Fibroblast of skin of right biceps (primary cell): ENCODE measurements at places on chromosomes 11 and 22.

- no peak for DNase-seq
Observed at GRCh38 chr22:22378446-22379415, 129.8 kb downstream of the ZNF280B start.

DNA sequence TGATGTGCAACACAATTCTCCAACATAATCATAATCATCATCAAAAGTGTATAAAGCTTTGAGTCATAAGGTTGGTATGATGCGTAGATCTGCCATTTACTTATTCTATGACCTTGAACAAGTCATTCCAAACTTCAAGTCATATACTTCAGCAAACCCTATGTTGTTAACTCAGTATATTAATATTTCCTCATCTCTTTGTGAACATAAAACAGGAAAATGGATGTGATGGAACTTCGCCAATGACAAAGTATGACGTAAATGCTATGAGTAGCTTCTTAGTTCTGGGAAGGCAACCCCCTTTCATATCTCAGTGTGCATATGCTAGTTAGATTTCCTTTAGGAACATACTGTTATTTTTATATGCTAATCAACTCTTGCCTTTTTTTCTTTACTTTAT, 102.7 kb upstream of the ANO3 start:
- DNase-seq: peak; percentile 92

DNA sequence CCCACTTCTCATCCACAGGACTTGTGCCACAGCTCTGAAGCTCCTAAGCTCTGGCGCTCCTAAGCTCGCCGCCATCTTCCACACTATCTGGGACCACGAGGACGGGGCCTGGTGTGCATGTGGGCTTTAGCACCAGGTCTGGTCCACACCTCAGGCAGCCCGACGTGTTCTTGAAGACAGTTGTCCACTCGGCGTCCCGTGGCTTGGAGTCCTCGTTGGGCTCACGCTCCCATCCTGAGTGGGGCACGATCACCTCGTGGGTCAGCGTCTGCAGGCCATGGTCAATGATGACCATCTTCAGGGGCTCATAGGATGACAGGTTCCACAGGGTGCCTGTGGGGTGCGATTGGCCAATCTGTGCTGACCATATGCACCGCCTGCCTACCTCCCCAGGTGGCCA, 37.1 kb upstream of the TXNRD2 start:
- no peak for DNase-seq

GRCh38 chr22:30158744-30159500, 78.7 kb downstream of the HORMAD2 start:
- peak; percentile 10 for DNase-seq

- DNase-seq: no peak
Observed at GRCh38 chr11:17531071-17531600, 13.1 kb downstream of the USH1C start.

- no peak for DNase-seq
Observed at GRCh38 chr11:16043617-16044016, 312.7 kb downstream of the SOX6 start.
